Kasumi-1 (cell line): ENCODE measurements at places on chromosomes 1 and 21.

GRCh38 chr1:109768820-109769219, 5.1 kb upstream of the EPS8L3 start:
- DNase-seq = no peak

DNA sequence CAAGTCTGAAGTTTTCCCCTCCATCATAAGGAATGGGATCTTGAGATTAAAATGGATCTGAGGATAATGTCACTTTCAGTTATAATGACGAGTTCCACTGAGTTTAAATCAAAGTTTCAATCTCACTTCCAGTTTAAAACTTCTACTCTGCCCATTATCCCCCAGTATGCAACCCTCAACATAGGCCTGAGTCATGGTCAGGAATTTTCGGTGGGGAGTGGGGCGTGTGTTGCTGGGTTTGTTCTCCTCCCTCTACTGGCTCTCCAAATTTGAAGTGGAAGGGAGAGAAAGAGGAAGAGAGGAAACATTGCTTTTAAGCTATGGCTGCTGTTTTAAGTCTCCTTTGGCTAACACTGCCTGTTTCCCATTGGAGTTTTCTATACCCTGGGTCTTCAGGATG, 152.9 kb downstream of the TM2D1 start:
- no peak for DNase-seq

GRCh38 chr1:165894591-165894990, 67.2 kb downstream of the UCK2 start:
- DNase-seq = no peak

DNA sequence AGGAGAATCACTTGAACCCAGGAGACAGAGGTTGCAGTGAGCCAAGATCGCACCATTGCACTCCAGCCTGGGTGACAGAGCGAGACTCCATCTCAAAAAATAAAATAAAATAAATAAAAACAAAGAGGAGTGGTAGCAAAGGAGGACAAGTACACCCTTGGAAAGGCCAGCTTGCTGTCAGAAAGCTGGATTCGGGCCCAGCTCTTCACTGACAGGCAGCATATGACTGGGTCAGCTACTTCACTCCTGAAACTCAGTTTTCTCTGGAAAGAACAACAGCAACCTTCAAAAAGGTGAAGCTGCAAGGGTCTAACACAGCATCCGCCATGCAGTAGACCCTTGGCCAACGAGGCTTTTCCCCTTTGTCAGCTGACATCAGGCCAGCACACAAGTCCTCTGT, 156.0 kb upstream of the TIAM1 start:
- DNase-seq = no peak

- no peak for DNase-seq
These were observed 23.9 kb downstream of the FTCD start for GRCh38 chr21:46131588-46131837.

- DNase-seq = peak; percentile 52
These were observed 758 bp downstream of the DEPDC1 start for GRCh38 chr1:68495968-68496679.

DNA sequence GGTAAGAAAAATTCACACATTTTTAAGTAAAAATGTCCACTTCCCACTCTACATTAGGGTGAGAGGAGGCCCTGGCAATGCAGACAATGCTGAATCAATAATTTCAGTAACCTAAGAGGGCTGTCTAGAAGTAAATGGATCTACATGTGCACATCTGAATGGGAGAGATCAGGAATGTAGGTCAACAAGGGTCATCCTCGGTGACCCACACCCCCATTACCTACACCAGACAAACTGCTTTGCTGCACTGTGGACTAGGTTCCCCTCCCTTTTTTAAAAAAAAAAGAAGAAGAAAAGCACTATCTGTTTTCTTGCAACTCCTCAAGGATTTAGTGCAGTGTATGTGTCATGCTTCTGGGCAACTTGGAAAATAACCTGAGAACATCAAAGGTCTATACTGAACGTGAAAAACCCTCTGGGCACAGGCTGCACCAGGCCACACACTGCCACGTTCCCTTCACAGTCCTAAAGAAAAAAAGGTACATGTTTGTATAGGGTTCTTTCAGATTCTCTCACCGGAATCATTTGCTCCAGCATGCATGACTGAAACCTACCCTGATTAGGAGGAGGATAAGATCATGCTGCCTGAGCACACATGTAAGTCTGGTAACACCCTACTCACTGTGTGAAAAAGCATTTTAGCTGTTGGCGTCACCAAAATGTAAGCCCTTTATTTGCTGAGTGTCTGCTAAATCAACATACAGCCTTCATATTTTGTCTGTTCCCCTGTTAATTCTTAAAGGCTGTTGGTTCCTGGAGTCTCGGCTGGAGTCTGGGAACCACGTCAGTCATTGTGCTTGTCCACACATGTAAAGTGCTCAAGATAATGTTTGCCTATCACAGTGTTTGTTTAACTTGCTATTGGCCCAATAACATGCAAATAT, 341.0 kb downstream of the SMYD3 start:
- no peak for DNase-seq
